T-cell (primary cell): ENCODE measurements at places on chromosomes 12 and 14. TPM values are rescaled to one million over a fixed set of nuclear protein-coding genes. Genes with fewer than 3 reads are reported as not detected.
A peak's percentile ranks its signal among the peaks of the same experiment; 100 is the strongest.

DNA sequence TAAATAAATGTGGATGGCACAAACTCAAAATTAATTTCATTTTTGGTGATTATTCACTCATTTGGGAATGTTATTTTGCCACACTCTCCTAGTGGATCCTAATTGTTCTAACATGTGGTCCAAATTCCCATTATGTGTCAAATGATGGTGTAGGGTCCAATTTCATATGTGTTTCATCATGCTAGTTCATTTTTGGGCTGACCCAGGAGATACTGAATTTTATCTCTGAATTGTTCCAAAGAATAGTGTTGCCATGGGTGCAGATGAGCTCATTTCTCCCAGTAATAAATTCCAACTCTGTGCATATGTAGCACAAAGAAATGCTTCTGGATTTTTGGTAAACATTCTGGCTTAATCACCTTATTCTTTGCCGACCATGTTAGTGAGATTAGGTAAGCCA is 23.5 kb upstream of the SEL1L start:
- no peaks in the 10 kb centered on the region for H3K4me1 ChIP-seq
- DNase-seq = no peak
- no peak overlapping the region for H3K4me3 ChIP-seq
- H3K36me3 ChIP-seq = no peaks in the 10 kb centered on the region
- H3K27ac ChIP-seq = no peak overlapping the region

DNA sequence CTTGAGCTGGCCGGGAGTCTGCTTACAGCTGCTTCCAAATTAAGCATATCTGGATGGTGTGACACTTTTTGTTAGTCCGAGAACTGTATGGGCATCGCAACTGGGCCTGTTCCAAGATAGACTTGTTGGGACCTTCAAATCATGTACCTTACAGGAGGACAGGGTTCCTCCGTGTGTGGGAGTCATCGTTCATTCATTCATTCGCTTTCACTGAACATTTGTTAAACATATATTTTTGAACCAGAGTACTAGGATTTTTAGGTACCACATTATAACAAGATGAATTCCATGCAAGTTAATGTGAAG is 387 bp upstream of the IPO8 start:
- no peaks in the 10 kb centered on the region for H3K27me3 ChIP-seq
- no peaks in the 10 kb centered on the region for H3K36me3 ChIP-seq
- peak overlapping the region; percentile 61 for H3K27ac ChIP-seq
- peaks cover 17% of the 10 kb centered on the region for H3K4me1 ChIP-seq
- H3K4me3 ChIP-seq = peak overlapping the region; percentile 88

- no peaks in the 10 kb centered on the region for H3K4me1 ChIP-seq
- H3K27me3 ChIP-seq = no peaks in the 10 kb centered on the region
- DNase-seq = no peak
- H3K36me3 ChIP-seq = no peaks in the 10 kb centered on the region
These were observed 100.4 kb downstream of the TTC6 start for GRCh38 chr14:37695866-37696265.

The NANOG gene
- total RNA-seq = 0.64 TPM

The TUNAR gene
- not detected for total RNA-seq

The MIP gene
- not detected for total RNA-seq

The CFAP251 gene
- 0.59 TPM for total RNA-seq
